ENCODE measurements at places on chromosomes 13 and 19.

GRCh38 chr19:38727868-38728660 is 16.2 kb downstream of the CAPN12 start:
- no peak for DNase-seq

DNA sequence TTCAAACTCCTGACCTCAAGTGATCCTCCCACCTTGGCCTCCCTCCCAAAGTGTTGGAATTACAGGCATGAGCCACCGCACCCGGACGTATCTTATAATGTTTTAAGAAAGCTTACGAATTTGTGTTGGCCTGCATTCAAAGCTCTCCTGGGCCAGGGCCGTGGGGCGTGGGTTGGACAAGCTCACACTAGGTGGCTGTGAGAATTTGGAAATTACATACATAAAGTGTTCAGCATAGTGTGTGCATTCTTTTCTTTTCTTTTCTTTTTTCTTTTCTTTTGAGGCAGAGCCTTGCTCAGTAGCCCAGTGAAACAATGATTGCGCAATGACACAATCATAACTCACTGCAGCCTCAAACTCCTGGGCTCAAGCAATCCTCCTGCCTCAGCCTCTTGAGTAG is 2.6 kb downstream of the ZSWIM4 start:
- DNase-seq, result no peak

DNA sequence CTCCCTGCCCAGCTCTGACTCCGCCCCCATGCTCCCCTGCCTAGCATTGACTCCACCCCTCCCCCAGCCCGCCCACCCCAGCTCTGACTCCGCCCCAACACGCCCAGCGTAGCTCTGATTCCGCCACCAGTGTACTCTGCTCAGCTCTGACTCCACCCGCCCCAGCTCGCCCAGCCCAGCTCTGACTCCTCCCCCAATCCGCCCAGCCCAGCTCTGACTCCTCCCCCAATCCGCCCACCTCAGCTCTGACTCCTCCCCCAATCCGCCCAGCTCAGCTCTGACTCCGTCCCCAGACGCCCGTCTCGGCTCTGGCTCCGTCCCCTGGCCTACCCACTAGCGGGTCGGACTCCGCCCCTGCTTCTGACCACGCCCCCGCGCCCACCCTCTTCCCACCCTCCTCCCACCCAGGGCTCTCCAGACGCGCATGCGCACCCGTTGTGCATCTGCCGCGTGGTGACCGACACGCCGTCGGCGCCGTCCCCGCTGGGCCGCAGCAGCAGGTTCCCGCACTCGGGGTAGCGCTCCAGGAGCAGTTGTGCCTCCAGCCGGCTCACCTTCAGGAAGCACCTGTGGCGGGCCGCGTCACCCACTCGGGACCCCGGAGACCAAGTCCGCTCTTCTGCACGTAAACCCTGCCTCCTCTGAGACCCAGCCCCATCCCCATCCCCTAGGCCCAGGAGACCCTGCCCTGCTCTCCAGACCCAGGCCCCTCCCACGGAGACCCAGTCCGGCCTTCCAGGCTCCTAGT is 10.2 kb downstream of the STAP2 start:
- DNase-seq, result no peak

DNA sequence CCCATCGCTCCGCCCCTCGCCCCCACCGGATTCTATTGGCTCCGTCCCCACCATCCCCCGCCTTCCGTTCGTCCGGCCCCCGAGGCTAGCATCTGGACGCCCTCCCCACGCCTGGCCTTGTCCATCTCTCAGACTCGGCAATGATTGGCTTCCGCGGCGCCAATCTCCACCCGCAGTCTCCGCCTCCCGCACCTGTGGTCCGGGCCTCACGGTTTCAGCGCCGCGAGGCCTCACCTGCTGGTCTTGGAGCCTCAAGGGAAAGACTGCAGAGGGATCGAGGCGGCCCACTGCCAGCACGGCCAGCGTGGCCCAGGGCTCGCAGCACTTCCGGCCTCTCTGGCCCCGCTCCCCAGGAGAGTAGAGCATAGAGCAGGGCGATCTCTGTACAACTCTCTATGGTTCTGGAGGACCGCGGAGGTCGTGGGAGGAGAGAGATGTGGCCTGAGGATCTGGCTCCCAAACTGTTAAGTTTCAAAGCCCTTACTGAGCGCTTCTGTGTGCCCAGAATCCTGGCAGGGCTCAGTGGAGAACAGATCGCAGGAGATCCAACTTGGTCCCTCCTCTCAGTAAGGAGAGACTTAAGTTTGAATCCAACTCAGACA is at the start of gene ERCC1:
Gene ERCC1, minus strand, starts transcription at position 329 of the 602 bp plus-strand sequence. CDS start 543 bp downstream, outside the sequence.
- peak; percentile 99 for DNase-seq

GRCh38 chr19:33627526-33627925 is 5.8 kb downstream of the CHST8 start:
- DNase-seq, result no peak

DNA sequence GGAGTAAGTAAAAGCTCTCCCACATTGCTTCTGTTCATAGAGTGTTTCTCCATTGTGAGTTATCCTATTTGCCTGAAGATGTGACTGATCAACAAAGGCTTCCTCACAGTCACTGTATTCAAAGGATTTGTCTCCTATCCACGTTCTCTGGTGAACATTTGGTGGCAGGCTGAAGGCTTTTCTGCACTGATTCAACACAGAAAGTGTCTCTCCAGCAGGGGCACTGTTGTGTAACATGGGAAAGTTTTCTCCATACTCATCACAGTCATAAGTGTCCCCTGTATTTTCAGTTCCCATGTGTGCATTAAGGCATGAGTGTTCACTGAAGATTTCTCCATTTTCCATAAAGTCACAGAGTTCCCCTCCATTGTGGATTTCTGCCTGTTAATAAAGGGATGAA is 17.6 kb downstream of the ZNF121 start:
- no peak for DNase-seq

- no peak for DNase-seq
These were observed 82.5 kb upstream of the TM9SF2 start for GRCh38 chr13:99418843-99419140.

GRCh38 chr19:4083677-4084546 is 17.2 kb upstream of the ZBTB7A start:
- DNase-seq, result no peak
